ENCODE measurements at places on chromosomes 7 and 10.

- DNase-seq = no peak
Measured at GRCh38 chr7:86647385-86648094, 3.8 kb downstream of the GRM3 start.

GRCh38 chr10:110352930-110353243, 48.2 kb upstream of the SMNDC1 start:
- no peak for DNase-seq

GRCh38 chr10:28375399-28376354, 72.8 kb upstream of the MPP7 start:
- DNase-seq = no peak

- no peak for DNase-seq
Measured at GRCh38 chr10:103723557-103723956, 131.8 kb downstream of the SH3PXD2A start.

GRCh38 chr10:80207768-80208370, 2.5 kb upstream of the ANXA11 start:
- no peak for DNase-seq

DNA sequence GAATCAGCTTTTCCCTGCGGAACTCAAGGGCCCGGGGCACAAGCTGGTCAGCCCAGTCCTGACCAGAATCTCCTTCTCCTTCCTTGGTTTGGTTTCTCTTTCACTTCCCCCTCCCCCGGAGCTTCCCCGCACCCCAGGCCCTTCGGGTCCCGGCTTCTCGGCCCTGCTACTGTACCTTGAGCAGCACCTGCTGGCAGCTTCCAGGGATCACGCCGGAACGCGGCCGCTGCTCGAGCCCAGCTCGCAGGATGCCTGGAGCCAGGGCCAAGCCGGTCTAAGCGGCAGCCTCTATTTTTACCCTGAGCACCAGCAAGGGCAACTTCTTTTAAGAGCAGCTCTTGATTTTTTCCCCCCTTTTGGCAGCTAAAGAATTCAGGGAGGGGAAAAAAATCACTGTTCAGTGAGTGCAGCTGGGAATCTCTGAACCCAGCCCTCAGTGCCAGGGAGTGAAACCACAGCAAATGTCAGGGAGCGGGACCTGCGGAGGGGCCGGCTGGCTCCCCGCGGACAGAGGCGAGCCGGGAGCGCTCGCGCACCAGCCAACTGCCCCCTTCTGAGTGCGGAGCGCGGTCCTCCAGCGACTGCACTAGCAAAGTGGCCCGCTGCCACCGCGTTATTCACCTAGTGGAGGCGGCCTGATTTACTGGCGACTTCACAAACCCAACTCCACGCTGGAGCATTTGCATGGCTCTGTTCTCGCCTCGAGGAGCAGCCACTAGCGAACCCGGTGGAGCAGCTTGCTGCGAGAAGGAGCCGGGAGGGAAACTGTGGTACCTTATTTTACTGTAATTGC, 2.4 kb upstream of the INHBA start:
- DNase-seq = peak; percentile 89

DNA sequence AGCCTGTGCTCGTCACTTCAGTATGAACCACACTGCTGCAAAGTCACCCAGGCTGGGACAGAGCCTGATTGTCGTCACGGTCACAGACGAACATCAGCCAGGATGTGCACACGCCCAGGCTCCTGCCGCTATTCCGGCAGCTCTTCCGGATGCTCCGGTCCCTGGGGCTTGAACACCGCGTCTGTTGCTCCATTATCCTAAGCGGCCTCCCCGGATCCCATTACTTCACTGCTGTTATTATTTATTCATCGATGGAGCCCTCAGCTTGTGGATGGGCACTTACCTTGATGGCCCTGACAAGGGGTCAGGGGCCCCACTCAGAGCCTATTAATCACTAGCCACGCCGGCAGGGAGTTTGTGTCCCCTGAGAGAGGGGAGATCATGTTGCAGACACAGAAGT, 120.8 kb upstream of the PCBD1 start:
- DNase-seq = no peak

GRCh38 chr7:10579561-10579960, 394.1 kb upstream of the PHF14 start:
- no peak for DNase-seq

All from SHP77 (cell line).